Progenitor cell of endocrine pancreas (in vitro differentiated cells): ENCODE measurements at places on chromosomes 12 and 14.

DNA sequence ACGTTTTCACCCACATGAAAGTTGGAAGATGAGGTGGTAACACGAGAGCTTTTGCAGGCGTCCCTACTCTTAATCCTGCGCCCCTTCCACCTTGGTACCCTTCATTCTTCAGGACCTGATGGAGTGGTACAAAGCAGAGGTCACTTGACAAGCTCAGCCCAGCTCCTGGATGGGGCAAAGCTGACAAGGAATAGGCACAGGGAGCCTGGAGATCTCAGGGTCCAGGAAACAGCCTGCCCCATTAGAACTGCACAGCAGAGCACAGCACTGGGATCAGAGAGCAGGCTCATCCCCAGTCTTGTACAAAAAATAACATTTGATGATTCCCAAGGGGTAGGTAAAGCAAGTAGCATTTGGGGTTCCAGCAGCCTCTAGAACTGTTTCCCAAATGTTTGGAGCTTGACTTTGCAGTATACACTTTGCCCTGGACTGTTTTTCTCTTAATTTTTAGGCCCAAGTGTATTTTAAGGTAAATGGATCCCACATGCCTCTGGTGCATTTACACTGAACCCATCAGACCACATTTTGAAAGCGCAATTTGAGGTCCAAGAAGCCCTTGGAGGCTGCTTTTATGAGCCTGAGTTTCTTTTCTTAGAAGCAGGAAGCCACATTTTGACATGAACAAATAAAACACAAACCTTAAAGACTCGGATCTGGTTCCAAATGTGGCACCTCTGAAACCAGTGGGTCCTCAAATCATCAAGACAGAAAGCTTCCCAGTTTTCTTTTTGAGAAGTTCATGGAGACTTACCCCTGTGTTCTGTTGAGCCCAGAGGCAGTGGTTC is 633 bp downstream of the TC2N start:
- DNase-seq: no peak

GRCh38 chr12:94172031-94172430 is 23.7 kb downstream of the PLXNC1 start:
- DNase-seq: no peak

- no peak for DNase-seq
Measured at GRCh38 chr12:9773216-9773877, 12.6 kb upstream of the CD69 start.

DNA sequence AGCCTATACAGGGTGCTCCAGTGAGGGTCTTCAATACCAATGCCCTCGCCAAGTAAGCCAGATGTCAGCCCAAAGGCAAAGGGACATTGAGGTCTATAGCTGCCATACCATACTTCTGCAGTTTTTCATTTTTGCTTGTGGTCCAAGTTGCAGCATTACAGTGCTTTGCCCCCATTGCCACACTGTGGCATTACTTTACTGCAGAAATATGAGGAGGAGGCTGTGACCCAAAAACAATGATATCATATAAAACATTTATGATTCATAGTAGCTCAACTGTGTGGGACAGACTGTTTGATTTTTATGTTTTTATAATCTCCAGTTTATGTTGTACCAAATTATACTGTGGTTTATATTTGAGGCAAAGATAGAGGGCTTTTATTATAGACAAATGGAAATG is 64.1 kb downstream of the KIAA0586 start:
- no peak for DNase-seq

GRCh38 chr14:36057452-36058116 is 118.9 kb downstream of the PTCSC3 start:
- no peak for DNase-seq

DNA sequence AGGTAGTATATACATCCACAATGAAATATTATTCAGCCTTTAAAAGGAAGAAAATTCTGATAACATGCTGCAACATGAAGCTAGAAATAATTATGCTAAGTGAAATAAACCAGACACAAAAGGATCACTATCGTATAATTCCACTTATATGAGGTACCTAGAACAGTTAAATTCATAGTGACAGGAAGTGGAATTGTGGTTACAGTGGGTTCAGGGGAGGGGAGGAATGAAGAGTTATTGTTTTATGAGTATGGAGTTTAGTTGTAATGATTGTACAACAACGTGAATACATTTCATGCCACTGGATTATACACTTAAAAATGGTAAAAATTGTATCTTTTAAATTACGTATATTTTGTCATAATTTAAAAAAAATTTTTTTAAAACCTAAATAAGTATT is 21.0 kb downstream of the EEA1 start:
- no peak for DNase-seq

- no peak for DNase-seq
Measured at GRCh38 chr12:93514853-93515252, 47.5 kb downstream of the MRPL42 start.

GRCh38 chr12:62123721-62124203 is 136.4 kb upstream of the USP15 start:
- peak; percentile 23 for DNase-seq

DNA sequence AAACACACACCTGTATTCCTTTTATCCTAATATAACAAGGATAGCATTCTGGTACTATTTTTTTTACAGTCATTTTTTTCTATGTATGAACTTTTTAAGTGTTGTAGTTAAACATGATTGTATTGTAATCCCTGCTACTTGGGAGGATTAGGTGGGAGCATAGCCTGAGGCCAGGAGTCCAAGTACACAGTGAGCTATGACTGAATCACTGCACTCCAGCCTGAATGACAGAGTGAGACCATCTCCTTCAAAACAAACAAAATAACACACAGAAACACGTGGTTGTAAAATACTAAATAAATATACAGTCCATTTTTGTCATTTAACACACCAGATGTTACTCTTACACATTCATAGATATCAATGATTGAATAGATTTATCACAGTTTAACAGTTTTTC is 56.9 kb downstream of the MAP4K5 start:
- no peak for DNase-seq

GRCh38 chr12:52389313-52390207 is 4.1 kb upstream of the KRT84 start:
- no peak for DNase-seq

GRCh38 chr12:89379148-89379838 is 27.0 kb upstream of the DUSP6 start:
- DNase-seq: no peak

DNA sequence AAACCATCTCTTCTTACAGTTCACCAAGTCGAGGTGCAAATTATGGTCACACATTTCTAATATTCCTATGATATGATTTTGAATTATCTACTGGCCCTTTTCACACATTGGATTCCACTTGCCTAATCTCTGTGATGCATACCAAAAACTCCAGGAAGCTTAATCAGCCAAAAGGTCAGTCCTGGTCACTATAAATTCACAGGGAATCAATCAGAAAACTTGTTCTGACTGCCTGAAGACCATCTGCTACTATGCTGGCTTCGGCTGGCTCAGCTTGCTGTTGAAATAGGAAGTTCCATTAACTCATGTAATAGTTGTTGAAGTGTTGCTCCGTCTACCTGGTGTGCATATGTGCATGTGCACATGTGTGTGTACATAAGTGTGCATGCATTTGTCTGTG is 142.8 kb upstream of the FLRT2 start:
- no peak for DNase-seq

DNA sequence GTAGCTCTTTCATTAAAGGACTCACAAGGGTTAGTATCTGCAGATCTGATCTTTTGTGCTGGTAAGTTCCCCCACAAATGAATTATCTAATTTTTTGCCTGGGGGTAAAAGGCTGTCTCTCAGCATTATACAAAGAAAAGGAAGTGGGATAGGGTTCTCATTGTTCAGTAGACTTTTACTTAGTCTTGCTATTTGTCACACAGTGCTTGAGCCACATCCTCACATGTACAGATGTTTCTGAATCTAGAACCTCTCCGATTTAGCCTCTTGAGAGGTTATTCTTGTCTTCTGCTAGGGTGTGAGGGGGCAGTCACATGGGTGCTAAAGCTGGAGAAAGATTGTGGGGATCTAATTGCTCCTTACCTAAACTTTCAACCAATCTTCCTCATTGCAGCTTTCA is 93.0 kb downstream of the SLC41A2 start:
- no peak for DNase-seq

GRCh38 chr14:63457498-63457897 is 85.7 kb downstream of the PPP2R5E start:
- DNase-seq: no peak

GRCh38 chr12:63302269-63302940 is 151.4 kb upstream of the AVPR1A start:
- no peak for DNase-seq

GRCh38 chr14:105051182-105052109 is 13.8 kb downstream of the GPR132 start:
- DNase-seq: no peak

DNA sequence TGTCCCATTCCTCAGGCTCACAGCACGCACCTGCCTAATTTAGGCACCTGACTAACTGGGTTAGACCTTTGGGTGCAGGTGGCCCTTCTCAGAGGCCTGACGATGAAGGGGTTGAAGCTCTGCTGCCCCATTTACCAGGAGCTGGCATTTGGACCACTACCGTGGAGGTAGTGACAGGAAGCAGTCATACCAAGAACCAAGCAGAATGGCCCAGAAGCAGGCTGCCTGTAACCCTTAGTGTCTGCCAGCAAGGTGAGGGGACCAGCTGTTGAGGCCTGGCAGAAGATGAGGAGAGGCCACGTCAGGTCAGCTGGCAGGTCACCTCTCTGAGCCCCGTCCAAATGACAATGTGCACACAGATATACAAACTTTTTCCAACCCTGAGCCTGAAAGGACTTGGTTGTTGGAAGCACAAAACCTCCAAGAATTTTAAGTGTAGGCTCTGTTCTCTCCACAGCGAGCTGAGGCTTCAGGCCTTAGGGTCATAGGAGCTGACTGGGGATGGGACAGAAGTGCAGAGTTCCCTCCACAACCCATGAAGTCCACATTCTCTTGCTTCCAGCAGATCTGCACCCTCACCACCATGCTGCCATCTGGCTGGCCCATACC is 23.1 kb downstream of the VASH1 start:
- DNase-seq: no peak

- no peak for DNase-seq
Measured at GRCh38 chr12:48419116-48419935, 53.0 kb upstream of the ANP32D start.

DNA sequence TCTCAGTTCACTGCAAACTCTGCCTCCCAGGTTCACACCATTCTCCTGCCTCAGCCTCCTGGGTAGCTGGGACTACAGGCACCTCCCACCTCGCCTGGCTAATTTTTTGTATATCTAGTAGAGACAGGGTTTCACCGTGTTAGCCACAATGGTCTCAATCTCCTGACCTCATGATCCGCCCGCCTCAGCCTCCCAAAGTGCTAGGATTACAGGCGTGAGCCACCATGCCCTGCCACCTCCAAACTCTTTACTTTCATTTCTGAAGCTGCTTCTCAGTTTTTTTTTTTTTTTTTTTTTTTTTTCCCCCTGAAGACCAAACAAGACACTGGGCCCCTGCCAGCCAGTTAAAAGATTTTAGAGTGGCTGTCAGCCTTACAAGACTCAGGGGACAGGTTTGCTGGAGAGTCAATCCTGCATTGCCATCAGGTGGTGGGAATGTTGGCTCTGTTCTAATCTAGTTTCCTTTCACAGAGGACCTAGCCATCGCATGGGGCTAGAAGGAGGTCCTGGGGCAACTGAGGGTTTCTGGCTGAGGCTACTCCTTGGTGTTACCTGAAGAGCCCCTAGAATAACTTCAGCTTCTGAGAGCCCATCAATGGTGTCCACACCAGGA is 37.4 kb upstream of the HIGD1C start:
- no peak for DNase-seq

DNA sequence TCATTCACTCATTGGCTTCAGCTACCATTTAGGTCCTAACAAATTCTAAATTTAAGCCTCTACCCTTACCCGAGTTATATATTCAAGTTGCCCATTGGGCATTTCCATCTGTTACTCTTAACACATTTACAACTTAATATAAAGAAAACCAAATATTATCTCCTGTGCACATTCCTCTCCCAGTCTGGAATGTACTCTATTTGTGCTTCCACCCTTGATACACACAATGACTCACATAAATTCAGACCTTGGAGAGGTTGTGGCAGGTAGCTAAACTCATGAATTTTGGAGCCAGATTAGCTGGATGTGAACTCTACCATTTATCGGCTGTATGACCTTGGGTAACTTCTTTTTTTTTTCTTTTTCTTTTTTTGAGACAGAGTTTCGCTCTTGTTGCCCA is 51.1 kb downstream of the BRMS1L start:
- DNase-seq: no peak
